Activated gamma-delta T cell treated with Interleukin-2 at 50 U/mL for 16 hours (primary cell): ENCODE measurements at places on chromosomes 12 and 14.
A peak's percentile ranks its signal among the peaks of the same experiment; 100 is the strongest.

GRCh38 chr12:4271717-4272423 is 1.7 kb upstream of the CCND2 start:
- DNase-seq, result peak; percentile 83

DNA sequence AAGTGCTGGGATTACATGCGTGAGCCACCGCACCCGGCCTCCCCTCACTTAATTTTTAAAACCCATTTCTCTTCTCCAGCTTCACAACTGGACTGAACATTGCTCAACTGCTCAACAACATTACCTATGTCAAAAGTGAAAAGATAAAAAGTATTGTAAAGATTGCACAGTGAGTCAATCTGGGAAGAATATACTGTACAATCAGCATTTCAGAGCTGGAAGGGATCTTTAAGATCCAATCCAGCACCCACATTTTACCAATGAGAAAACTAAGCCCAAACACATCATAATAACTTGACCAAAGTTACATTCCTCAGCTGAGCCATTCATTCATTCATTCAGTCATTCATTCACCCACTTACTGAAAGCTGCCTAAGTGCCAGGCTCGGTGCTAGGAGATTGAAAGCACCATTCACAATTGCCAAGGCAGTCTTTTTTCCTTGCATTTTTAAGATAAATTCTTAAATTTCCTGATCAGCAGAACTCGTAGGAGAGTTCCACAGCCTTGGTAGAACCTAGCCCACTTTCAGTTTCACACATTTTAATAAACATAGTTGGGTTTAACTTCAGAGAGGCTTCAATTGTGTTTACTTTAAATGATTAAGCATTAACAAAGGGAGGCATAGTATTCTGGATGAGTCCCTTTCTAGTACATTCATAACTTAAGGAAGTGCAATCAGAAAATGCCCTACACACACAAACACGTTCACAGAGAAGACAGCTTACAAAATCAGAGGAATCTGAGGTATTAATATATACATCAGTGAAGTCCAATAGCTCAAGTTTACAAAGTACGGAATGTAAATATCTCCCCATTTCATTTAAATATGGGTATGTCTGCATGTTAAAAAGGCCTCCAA is 3.0 kb downstream of the GALNT4 start:
- DNase-seq, result no peak

- no peak for DNase-seq
These were observed 41.1 kb upstream of the TSPAN9 start for GRCh38 chr12:3035815-3036702.

- DNase-seq, result no peak
These were observed 75.4 kb downstream of the KNTC1 start for GRCh38 chr12:122602456-122602855.

DNA sequence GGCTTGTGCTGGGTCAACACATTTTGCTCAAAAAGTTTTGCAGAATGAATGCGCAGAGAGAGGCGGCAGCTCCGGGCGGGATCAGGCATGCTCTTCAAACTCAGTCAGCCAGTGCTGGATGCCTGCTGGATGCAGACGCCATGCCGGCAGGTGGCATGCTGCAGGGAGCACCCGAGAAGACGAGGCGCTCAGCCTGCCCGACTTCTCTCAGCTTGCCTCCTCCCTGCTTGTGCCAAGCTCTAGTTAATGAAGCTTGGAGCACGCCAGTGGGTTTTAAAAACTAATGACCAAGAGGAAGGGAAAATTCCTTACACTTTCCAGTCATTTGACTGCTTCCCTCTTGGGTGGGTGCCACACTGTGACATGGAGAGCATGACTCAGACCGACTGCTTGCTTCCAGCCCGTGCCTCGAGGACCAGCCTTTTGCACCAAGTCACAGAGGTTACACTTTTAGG is 39.8 kb downstream of the SLC24A4 start:
- DNase-seq, result no peak

DNA sequence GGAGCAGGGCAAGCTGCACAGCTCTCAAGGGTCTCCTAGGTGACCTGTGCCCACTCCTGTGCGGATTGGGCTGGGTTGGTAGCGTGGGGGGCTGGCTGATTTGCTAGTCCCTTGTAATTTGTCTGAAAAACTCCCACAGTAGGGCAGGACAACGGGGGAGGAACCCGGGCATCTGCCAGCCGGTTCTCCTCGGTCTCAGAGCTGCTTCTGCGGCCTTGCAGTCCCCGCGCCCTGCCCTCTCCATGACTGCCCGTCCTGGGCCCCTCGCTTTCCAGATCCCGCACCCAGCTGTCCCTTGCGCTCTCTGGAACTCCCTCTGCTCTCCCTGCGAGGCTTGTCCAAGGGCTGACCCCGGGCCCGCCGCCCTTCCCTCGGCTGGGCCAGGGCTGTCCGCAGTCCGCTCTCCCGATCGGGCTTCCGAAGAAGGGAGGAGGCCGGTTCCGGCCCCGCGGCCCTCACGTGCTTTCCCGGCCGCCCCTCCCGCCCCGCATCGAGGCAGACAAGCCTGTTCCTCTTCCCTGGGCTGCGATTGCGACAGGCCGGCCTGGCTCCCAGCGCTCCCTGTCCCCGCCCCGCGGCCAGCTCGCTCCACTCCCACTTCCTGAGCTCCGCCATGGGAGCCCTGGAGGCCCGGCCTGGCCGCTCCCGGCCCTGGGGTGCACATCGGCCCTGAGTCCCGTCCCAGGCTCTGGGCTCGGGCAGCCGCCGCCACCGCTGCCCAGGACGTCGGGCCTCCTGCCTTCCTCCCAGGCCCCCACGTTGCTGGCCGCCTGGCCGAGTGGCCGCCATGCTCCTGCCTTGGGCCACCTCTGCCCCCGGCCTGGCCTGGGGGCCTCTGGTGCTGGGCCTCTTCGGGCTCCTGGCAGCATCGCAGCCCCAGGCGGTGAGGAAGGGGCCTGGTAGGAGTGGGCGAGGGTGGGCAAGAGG is at the start of gene LTBR:
Gene LTBR, plus strand, starts transcription at position 591 of the 927 bp plus-strand sequence. Its CDS starts 197 bp downstream, at position 788.
- no peak for DNase-seq

DNA sequence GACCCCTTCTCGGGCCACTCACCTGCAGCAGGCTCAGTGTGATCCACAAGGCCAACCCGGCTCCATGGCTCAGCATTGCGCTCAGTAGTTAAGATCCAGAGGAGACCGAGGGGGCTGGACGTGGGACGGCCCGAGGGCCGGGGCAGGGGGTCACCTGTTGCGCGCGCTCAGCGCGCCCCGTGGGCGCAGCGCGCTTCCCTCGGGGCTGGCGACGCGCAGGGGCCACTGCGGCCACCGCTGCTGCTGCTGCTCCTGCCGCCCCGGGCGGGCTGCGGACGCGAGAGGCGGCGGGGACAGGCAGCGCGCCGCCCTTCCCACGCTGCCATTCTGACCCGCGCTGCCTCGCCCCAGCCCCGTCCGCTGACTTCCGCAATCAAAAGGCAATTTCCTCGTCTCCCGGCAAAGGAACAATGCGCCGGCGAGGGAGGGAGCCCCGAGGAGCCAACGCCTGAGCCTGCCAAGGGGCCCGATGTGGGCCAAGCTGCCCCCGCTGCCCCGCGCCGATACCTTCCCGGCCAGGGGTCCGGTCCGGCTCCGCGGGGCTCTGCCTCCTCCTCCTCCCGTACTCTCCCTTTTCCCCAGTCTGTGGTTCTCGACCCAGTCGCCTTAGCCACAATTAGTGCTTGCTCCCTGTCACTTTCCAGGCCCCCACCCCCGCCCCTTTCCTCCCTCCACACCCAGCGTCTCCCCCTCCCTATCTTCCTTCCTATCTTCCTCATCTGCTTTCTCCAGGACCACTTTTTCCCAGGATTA is 27.3 kb downstream of the PTPRB start:
- DNase-seq, result no peak

DNA sequence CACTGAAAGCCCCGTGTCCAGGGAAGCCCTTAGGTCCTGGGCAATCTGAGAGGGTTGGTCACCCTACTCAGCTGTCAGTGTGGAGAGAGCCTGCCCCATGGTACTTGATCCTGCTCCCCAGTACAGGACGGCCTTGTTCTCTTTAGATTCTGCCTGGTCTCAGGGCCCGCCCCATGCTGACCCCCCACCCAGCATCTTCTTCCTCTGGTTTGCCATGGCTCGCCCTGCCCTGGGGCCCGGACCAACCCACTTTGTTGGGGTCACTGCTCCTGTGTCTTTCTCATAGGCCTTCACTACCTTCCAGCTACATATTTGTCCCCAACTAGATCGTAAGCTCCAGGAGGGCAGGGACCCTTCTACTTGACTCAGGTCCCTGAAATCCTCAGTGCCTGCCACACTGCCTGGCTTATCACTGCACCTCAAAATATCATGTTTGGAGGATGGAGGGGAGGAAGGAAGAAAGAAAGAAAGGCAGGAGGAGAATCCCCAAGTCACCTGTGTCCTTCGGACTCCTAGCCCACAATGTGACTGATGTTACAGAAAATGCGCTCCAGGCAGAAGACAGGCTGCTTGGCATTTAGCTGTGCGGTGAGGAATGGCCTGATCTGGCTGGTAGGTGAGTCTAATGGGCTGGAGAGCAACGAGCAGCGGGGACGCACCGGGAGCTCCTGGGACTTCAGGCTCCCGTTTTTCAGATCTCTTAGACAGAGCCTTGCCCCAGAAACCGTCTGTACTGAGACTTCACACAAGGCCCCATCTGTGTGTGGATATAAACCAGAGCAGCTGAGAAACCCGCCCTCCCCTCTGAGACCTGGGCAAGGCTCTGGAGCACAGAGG is 66.1 kb downstream of the C14orf132 start:
- no peak for DNase-seq

- DNase-seq, result no peak
These were observed 126.0 kb upstream of the PARP11 start for GRCh38 chr12:3998968-3999792.

DNA sequence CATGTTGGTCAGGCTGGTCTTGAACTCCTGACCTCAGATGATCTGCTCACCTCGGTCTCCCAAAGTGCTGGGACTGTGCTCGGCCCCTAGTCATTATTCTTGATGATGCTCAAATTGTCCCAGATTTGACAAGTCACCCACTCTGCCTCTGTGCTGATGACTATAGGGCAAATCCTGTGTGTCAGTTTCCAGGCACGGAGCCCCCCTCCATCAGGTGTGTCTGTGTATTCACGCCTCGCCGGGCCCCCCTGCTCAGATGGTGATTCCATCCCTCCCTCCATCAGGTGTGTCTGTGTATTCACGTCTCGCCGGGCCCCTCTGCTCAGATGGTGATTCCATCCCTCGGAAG is 4.3 kb upstream of the GPR132 start:
- DNase-seq, result no peak

- DNase-seq, result no peak
These were observed 27.4 kb upstream of the CCND2 start for GRCh38 chr12:4246116-4246515.

GRCh38 chr14:66380143-66380542 is 106.0 kb upstream of the CCDC196 start:
- no peak for DNase-seq

DNA sequence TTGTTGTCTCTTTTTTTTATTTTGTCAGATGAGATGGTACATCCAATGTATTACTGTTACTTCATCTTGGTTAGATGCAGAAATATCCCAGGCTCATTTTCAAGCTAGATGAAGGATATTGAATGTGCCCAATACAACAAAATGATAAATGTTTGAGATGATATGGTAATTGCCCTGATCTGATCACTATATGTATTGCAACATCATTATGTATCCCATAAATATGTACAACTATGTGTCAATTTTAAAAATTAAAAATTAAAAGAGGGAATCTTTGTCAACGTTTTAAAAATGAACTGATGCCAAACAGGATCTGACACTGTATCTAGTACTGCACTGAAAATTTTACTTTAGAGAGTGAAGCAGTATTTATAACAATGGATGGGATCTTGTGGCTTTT is 78.5 kb downstream of the PPM1H start:
- DNase-seq, result no peak
